Neuronal stem cell (in vitro differentiated cells): ENCODE measurements at places on chromosomes 3 and 15.
A peak's percentile ranks its signal among the peaks of the same experiment; 100 is the strongest.

- no peak overlapping the region for H3K27ac ChIP-seq
- H3K4me1 ChIP-seq, result no peaks in the 10 kb centered on the region
- H3K27me3 ChIP-seq, result no peaks in the 10 kb centered on the region
- H3K4me3 ChIP-seq, result no peak overlapping the region
- H3K36me3 ChIP-seq, result peaks cover 10% of the 10 kb centered on the region
- no peak for DNase-seq
These were observed 55.8 kb upstream of the TSPAN3 start for GRCh38 chr15:77126529-77127326.

DNA sequence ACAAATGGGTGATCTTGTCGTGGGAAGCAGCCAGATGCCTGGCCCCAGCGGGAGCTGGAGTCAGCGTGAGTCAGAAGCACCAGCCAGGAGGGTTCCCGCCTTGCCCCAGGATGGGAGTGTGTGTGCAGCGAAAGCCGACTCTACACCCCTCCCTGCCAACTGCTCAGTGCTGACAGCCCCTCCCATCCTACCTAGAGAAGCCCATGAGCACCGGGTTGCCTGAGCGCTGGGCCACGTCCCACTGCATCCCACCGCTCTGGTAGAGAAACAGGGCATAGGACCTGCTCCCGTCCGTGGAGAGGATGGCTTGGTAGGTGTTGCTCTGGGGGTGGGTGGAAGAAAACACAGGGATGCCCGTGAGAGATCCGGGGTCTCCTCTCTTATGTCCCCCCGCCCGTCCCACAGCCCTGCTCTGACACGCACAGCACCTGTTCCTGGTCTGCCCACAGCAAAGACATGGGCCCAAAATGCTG, 42.9 kb downstream of the MUC4 start:
- no peaks in the 10 kb centered on the region for H3K4me1 ChIP-seq
- peaks cover 7% of the 10 kb centered on the region for H3K27me3 ChIP-seq
- no peaks in the 10 kb centered on the region for H3K36me3 ChIP-seq
- no peak for DNase-seq
- no peak overlapping the region for H3K4me3 ChIP-seq
- H3K27ac ChIP-seq, result no peak overlapping the region

- no peak for DNase-seq
- H3K4me1 ChIP-seq, result no peaks in the 10 kb centered on the region
- no peak overlapping the region for H3K4me3 ChIP-seq
- peaks cover 11% of the 10 kb centered on the region for H3K27me3 ChIP-seq
- no peak overlapping the region for H3K27ac ChIP-seq
These were observed 16.7 kb upstream of the GPR160 start for GRCh38 chr3:170021083-170021482.

GRCh38 chr15:88805031-88805780, 2.0 kb downstream of the ACAN start:
- DNase-seq, result no peak
- no peak overlapping the region for H3K27ac ChIP-seq
- H3K36me3 ChIP-seq, result no peaks in the 10 kb centered on the region

DNA sequence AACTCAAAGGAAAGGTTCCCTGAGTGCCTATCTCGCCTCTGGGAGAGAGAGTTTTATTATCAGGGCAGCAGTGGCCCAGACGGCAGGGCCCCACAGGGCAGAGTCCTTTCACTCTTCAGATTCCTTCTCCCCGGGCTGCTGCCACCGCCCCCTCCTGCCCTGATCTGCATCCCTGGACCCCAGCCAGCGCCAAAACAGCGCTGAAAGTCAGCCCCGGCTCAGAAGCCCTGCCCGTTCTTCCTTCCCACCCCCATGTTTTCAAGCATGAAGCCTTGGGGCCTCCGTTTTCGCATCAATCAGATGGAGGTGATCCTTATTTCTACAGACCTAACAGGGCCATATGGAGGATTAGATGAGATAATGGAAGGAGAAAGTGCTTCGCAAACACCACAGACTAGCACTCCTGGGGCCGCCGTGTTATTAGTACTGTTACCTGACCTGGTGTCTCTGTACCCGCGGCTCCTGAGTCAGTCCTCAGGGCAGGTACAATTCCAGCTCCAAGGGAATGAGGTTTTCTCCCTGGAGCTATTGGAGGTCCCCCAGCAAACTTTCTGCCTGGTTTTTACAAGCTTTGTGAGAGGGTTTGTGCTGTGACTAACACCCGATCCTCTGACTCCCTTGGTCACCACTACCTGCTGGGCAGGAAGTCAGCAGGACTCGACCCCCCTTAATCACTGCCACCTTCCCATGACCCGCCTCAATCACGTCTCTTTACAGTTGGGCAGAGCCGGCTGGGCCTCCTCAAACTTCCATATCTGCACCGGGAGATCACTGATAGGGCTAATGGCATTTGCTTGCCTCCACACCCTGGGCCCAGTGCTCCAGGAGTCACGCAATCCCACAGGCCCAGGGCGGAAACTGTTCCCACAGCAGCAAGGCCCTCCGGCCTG, 39.5 kb upstream of the TSEN2 start:
- DNase-seq, result no peak
- no peak overlapping the region for H3K4me3 ChIP-seq
- peaks cover 20% of the 10 kb centered on the region for H3K4me1 ChIP-seq
- H3K27me3 ChIP-seq, result peaks cover 31% of the 10 kb centered on the region

DNA sequence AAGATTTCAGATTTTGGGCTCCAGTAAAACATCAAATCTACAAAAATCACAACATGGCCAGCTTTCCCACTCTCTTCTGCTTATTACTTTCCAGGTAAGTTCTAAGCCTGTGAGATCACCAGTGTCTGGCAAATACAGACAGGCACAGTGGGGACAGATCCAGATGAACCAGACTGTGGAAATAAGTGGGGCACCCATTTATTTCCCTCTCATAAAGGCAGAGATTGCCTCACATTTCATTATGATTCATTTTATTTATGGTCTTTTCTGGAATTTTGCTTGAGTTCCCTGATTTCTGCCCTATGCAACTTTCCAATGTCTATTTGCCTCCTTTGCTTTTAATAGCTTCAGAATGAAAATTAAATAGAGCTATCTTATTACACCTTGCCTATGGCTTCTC, 66.8 kb downstream of the GREM1 start:
- H3K27me3 ChIP-seq, result no peaks in the 10 kb centered on the region
- no peak overlapping the region for H3K27ac ChIP-seq
- no peak overlapping the region for H3K4me3 ChIP-seq
- no peaks in the 10 kb centered on the region for H3K36me3 ChIP-seq

- peaks cover 8% of the 10 kb centered on the region for H3K4me1 ChIP-seq
- no peaks in the 10 kb centered on the region for H3K36me3 ChIP-seq
- no peak for DNase-seq
- H3K4me3 ChIP-seq, result no peak overlapping the region
- H3K27ac ChIP-seq, result peak overlapping the region; percentile 2
These were observed 204.8 kb upstream of the IGF1R start for GRCh38 chr15:98443526-98443925.

DNA sequence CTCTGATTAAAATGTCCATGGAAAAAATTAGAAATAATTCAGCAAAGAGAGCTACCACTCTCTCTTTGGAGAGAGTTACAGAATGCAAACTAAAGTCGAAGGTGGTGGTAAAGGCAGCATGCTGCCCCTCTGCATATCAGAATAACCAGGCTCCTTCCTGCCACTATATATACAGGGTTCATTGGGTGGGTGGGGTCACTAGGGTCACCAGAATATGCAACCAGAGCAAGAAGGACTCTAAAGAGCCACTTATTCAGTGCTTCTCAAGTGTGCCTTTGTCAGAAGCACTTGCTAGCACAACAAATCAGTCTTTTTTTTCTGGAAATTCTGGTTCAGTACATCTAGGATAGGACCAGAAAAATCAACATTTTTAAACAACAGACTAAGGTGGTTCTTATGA, 70.0 kb downstream of the MTHFS start:
- no peaks in the 10 kb centered on the region for H3K36me3 ChIP-seq
- no peak overlapping the region for H3K4me3 ChIP-seq
- peaks cover 8% of the 10 kb centered on the region for H3K4me1 ChIP-seq
- H3K27ac ChIP-seq, result no peak overlapping the region
- no peaks in the 10 kb centered on the region for H3K27me3 ChIP-seq
- no peak for DNase-seq

DNA sequence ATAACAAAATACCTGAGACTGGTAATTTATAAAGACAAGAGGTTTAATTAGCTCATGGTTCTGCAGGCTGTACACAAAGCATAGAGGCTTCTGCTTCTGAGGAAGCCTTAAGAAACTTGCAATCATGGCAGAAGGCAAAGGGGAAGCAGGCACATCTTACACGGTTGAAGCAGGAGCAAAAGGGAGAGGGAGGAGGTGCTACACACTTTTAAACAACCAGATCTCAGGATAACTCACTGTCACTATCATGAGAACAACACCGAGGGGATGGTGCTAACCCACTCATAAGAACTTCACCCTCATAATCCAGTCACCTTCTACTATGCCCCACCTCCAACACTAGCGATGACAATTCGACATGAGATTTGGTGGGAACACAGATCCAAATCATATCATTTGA, 54.4 kb downstream of the ATP8B4 start:
- DNase-seq, result no peak
- H3K4me3 ChIP-seq, result no peak overlapping the region
- no peaks in the 10 kb centered on the region for H3K27me3 ChIP-seq

- H3K36me3 ChIP-seq, result no peaks in the 10 kb centered on the region
- H3K27ac ChIP-seq, result no peak overlapping the region
- no peaks in the 10 kb centered on the region for H3K27me3 ChIP-seq
- DNase-seq, result no peak
- no peak overlapping the region for H3K4me3 ChIP-seq
These were observed 172.5 kb upstream of the LRIG1 start for GRCh38 chr3:66673293-66673692.

DNA sequence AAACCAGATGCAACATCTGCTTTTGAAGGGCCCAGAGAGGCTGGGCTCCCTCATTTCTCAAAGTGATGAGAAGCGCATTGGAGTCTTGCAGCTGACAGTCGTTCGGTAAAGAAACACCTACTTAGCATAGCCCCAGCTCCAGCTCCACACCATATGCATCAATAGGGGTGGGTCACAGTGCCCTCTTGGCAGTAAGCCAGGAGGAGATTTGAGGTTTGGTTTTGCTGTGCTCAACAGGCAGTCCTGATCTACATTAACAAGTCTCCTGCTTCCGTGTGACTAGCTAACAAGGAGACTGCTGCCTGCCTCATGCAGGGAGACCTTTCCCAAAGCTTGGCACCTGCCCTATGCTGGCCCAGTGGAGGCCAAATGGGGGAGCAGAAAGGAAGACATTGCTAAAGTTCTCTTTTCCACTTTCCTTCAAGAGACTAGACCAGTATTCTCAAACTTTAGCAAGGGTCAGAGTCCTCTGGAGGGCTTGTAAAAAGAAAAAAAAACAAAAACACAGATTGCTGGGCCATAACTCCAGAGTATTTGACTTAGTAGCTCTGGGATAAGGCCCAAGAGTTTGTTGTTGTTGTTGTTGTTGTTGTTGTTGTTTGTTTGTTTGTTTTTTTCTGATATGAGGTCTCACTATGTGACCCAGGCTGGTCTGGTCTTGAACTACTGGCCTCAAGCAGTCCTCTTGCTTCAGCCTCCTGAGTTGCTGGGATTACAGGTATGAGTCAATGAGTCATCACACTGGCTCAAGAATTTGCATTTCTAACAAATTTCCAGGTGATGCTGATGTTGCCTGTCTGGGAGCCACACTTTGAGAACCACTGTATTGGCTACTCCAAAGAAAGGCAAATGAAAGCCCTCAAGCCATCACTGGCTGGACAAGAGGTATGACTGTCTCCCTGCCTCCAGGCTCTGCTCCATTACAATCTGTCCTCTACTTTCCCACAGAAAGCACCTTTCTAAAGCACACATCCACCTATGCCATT, 294.9 kb downstream of the RORA start:
- H3K27ac ChIP-seq, result no peak overlapping the region
- peaks cover 4% of the 10 kb centered on the region for H3K4me1 ChIP-seq
- no peak for DNase-seq
- H3K36me3 ChIP-seq, result no peaks in the 10 kb centered on the region
- peaks cover 7% of the 10 kb centered on the region for H3K27me3 ChIP-seq

DNA sequence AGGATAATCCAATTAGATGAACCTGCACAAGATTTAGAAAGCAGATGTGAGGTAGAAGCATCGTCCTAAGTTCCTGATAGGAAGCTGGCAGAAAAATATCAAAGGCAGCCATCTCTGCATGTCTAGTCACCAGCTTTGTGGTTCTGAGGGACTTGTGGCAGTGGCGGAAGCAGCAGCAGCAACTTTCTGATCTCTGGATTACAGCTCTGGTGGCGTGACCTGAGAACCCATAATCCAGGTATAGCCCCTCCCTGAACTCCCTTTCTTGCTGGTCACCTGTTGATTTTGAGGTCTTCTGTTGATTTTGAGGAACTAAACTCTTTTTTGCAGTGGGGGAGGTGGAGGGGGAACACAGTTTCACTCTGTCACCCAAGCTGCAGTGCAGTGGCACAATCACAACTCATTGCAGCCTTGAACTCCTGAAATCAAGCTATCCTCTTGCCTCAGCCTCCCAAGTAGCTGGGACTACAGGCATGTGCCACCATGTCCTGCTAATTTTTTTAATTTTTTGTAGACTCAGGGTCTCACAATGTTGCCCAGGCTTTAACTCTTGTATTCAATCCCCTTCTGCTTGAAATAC, 7.9 kb downstream of the FSIP1 start:
- H3K27ac ChIP-seq, result no peak overlapping the region
- H3K27me3 ChIP-seq, result no peaks in the 10 kb centered on the region
- no peak for DNase-seq
- H3K4me1 ChIP-seq, result peaks cover 15% of the 10 kb centered on the region
- H3K4me3 ChIP-seq, result no peak overlapping the region
- no peaks in the 10 kb centered on the region for H3K36me3 ChIP-seq

GRCh38 chr3:57923101-57923500, 85.1 kb upstream of the FLNB start:
- H3K27me3 ChIP-seq, result no peaks in the 10 kb centered on the region
- no peak for DNase-seq
- peaks cover 3% of the 10 kb centered on the region for H3K36me3 ChIP-seq
- H3K27ac ChIP-seq, result no peak overlapping the region
- H3K4me1 ChIP-seq, result no peaks in the 10 kb centered on the region

DNA sequence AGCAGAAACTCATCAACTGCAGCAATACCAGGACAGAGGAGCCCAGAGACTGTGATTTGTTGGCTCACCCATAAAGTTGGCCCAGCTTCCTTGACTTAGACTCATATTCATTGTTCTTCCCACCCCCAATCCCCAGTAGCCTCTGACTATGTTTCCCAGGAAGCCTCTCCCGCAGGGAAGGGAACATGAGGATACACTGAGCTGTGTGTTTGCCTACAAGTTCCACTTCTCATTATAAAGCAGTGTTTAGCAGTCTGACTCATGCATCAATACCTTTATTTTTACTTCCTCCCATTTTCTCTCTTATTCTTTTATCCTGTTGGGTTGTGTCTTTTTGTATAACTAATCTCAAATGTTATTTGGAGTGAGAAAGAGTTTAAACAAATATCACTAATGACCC, 111.6 kb upstream of the PHLDB2 start:
- H3K27ac ChIP-seq, result no peak overlapping the region
- no peak for DNase-seq
- peaks cover 11% of the 10 kb centered on the region for H3K4me1 ChIP-seq
- H3K36me3 ChIP-seq, result no peaks in the 10 kb centered on the region
- no peaks in the 10 kb centered on the region for H3K27me3 ChIP-seq
- H3K4me3 ChIP-seq, result no peak overlapping the region
